Hepatocyte (in vitro differentiated cells): ENCODE measurements at places on chromosomes 12 and 14. TPM values are rescaled to one million over a fixed set of nuclear protein-coding genes. Genes with fewer than 3 reads are reported as not detected.

The KRT75 gene
- total RNA-seq = not detected in 2 replicates

The AICDA gene
- total RNA-seq = 0.12 and 0.23 TPM in 2 replicates

The ZDHHC22 gene
- total RNA-seq = 0.04 TPM in 1 of 2 replicates, not detected in the other

The SOAT2 gene
- 18.9 and 21.8 TPM in 2 replicates for total RNA-seq

The SERPINA5 gene
- 88.8 and 109 TPM in 2 replicates for total RNA-seq

The ARHGEF25 gene
- 9.0 and 12.6 TPM in 2 replicates for total RNA-seq

The KRT3 gene
- total RNA-seq = not detected in 2 replicates

The RNU4-1 gene
- under 0.01 TPM in 2 replicates for total RNA-seq

DNA sequence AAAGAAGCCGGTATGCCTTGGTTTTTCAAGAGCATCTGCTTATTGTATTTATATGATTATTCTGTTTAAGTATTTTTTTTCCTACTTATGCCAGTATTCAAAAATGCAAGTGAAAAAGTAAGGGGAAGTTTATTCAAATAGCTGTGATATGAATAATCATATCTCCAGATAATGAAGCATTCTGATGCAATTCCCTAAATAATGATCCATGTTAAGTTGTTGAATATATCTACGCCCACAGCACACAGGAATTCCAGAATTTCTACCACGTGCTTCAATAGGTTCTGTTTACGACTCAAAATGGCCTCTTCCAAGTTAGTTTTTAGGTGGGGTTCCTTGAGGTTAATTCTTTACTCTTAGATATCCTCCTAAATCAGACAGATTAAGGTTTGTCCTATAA is 208.3 kb downstream of the NAV3 start:
- no peaks in the 10 kb centered on the region for H3K36me3 ChIP-seq
- no peak for DNase-seq
- no peaks in the 10 kb centered on the region for H3K4me1 ChIP-seq
- no peaks in the 10 kb centered on the region for H3K27me3 ChIP-seq

- no peaks in the 10 kb centered on the region for H3K27me3 ChIP-seq
- no peaks in the 10 kb centered on the region for H3K4me1 ChIP-seq
- no peak overlapping the region for H3K4me3 ChIP-seq
- no peak for DNase-seq
- H3K27ac ChIP-seq = no peak overlapping the region
- no peaks in the 10 kb centered on the region for H3K36me3 ChIP-seq
Observed at GRCh38 chr12:82723093-82723492, 36.4 kb downstream of the TMTC2 start.

DNA sequence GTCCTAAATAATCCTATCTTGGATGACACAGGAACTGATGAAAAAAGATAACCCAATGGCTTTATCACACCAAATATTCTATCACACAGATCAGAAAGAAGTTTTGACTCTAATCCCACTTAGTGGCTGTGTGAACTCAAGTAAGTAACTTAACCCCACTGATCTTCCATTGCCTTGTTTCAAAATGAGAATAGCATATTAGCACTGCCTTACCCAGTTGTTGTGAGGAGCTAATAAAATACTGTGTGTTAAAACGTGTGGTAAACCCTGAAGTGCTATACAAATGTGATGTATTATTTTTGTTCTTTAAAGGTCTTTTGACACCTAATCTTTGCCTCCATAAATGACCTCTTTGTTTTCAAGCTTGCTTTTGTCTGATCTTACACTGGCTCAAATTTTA is 60.9 kb upstream of the ARID2 start:
- H3K27me3 ChIP-seq = no peaks in the 10 kb centered on the region
- no peaks in the 10 kb centered on the region for H3K4me1 ChIP-seq
- DNase-seq = no peak
- no peak overlapping the region for H3K4me3 ChIP-seq

DNA sequence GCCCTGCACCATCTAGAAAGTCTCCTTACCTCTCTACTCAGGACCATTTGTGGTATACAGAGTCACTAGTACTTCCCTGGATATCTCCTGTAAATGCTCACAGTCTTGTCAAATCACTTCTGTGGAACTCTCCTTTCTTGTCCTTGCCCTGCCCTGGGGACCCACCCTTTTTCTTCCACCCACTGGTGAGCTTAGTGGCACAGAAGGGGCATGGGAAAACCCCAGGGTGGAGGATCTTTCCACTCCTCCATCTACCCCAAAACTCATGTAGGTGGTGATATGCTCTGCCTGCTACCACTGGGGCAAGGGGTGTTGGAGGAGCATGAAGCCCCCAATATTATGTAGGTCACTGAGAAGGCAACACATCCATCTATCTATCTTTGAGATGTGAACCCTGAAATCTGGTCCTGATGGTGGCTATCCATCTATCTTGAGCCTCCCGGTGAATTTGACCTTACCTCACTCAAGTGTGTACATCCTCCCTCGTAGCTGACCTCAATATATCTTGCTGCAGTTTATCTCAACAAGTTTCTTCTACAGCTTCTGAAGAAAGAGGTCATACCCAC is 943 bp downstream of the TESPA1 start:
- H3K4me1 ChIP-seq = no peaks in the 10 kb centered on the region
- no peak overlapping the region for H3K4me3 ChIP-seq
- no peak for DNase-seq
- H3K27me3 ChIP-seq = no peaks in the 10 kb centered on the region
- no peaks in the 10 kb centered on the region for H3K36me3 ChIP-seq

GRCh38 chr12:108076556-108076955 is 52.5 kb upstream of the WSCD2 start:
- H3K27me3 ChIP-seq = peaks cover 4% of the 10 kb centered on the region
- no peaks in the 10 kb centered on the region for H3K36me3 ChIP-seq
- no peak overlapping the region for H3K27ac ChIP-seq
- no peak overlapping the region for H3K4me3 ChIP-seq
- H3K4me1 ChIP-seq = no peaks in the 10 kb centered on the region

GRCh38 chr14:76089575-76089974 is 62.1 kb upstream of the GPATCH2L start:
- no peak overlapping the region for H3K4me3 ChIP-seq
- no peaks in the 10 kb centered on the region for H3K27me3 ChIP-seq
- no peak overlapping the region for H3K27ac ChIP-seq
- H3K4me1 ChIP-seq = peaks cover 9% of the 10 kb centered on the region
- H3K36me3 ChIP-seq = no peaks in the 10 kb centered on the region

GRCh38 chr12:27104546-27104945 is 22.2 kb upstream of the C12orf71 start:
- no peaks in the 10 kb centered on the region for H3K27me3 ChIP-seq
- DNase-seq = no peak
- H3K27ac ChIP-seq = no peak overlapping the region

DNA sequence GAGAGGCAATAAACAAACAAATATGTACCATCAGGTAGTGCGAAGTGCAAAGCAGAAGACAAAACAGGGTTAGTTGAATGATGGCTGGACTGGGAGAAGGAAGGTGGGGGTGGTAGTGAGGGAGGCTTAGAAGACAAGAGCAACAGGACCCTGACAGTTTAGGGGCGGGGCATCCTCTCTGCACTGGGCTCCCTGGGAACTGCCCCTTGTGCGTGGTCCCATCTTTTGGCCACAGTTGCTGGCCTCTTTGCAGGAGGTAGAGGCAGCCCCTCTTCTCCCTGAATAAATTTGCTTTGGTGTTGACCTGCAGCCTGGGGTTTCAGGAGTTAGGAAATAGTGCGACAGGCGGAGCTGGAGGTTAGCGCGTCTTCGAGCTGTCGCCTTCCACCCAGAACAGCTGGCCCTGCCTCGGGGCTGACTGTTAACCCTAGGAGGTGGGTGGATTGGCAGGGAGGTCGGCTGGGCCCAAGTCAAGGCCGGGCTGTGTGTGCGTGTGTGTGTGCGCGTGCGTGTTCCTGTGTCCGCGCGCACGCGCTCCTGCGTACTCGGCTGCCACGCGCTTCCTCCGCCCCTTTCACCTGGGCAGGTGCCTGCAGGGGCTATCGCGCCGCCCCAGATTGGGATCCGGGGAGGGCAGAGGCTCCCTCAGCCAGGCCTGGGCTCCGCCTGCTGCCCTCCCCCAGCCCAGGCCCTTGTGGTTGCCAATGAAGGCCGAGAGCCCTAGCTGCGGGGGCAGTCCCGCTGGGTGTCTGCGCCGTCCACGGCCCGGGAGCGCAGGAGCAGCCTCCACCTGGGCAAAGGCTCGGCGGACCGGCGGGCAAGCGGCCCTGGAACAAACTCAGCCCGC is 180.8 kb downstream of the ADCK1 start:
- H3K4me1 ChIP-seq = no peaks in the 10 kb centered on the region
- DNase-seq = peak; percentile 79

DNA sequence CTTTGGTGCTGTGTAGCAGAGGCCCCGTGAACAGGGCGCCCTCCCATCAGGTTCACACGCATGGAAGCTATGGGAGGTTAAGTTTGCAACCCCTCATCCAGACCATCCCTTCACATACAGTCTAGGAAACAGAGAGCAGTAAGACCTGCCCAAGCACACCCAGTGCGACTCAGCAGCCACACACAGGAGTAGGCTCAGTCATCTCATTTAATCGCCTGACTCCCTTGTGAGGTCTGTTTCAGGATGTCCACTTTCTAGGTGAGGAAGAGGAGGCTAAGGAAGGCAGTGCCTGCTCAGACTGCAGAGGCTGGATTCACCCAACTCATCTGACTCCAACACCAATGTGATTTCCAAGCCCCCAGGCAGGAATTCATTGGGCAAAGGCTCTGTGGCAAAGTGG is 11.9 kb downstream of the BDKRB1 start:
- H3K4me3 ChIP-seq = no peak overlapping the region
- no peak for DNase-seq
- H3K4me1 ChIP-seq = peaks cover 29% of the 10 kb centered on the region
- peak overlapping the region; percentile 79 for H3K27ac ChIP-seq

DNA sequence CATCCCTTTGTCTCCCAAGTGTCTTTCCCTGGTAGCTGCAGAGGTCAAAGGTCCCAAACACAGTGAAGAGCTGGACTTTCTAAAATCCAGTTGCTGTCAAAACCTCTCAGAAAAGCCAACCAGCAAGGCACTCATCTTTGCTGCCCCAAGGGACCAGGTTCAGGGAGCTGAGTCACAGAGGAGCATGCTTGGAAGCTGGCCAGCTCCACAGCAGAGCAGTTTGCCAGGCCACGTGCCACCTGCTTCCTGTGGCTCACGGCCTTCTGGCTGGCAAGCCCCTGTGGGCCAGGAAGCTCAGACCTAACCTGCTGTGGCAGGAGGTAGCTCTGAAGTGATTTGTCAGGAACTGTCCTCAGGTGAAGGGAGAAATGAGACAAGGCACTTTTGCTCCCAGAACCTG is 3.6 kb downstream of the ISCU start:
- no peaks in the 10 kb centered on the region for H3K36me3 ChIP-seq
- no peak overlapping the region for H3K4me3 ChIP-seq
- DNase-seq = no peak
- H3K27ac ChIP-seq = peak overlapping the region; percentile 67
- H3K27me3 ChIP-seq = no peaks in the 10 kb centered on the region
- H3K4me1 ChIP-seq = peaks cover 5% of the 10 kb centered on the region

- no peaks in the 10 kb centered on the region for H3K27me3 ChIP-seq
- peaks cover 29% of the 10 kb centered on the region for H3K4me1 ChIP-seq
- H3K4me3 ChIP-seq = peak overlapping the region; percentile 74
Observed at GRCh38 chr14:73457924-73458182, 493 bp downstream of the NUMB start.

DNA sequence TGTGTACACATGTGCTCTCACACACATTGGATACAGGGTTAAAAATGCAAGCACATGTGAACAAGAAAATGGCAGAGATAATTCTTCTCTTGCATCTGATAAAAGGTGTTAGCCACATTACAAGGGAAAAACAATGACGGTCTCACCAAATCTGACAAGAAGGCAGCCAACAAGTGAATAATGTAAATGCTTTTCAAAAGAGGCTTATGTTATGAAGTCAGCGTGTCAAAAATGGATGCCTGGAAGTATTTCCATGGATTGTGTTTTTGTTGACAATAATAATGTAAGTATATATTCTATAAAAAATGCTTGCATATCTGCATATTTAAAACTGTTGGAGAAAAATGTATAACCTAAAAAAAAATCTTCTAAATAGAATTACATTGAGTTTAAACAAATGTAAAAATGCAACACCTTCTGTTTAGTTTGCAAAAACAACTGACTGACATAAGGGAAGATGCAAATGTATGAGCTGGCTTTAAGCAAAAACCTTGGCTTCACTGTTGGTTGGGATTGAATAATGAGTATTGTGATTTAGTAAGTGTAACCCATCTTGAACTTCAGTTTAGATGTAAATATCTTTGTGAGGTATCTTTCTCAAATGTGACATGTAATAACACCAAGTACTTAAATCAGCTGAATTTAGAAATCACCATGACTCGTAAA is 424.9 kb downstream of the PDZRN4 start:
- H3K27ac ChIP-seq = no peak overlapping the region
- no peaks in the 10 kb centered on the region for H3K4me1 ChIP-seq
- no peaks in the 10 kb centered on the region for H3K36me3 ChIP-seq
- no peak for DNase-seq

DNA sequence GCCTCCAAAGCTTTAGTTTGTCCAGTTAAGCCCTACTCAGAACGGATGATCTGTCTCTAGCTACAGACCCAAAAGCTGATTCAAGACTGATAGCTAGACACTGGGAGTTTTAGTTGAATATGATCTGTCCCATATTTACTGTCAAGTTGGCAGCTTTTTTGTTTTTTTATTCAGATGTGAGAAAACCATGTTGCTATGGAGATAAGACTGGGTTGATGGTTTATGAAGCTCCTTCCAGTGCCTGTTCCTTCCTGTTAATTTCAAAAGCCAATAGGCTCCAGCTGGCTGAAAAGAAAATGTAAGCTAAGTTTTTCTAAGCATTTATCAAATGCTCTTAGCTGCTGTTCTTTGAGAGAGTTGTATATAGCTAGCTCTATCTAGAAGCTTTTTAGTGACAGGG is 4.7 kb downstream of the DYNLL1 start:
- no peaks in the 10 kb centered on the region for H3K36me3 ChIP-seq
- no peak for DNase-seq
- peaks cover 7% of the 10 kb centered on the region for H3K4me1 ChIP-seq
- no peak overlapping the region for H3K4me3 ChIP-seq

- H3K27ac ChIP-seq = no peak overlapping the region
- H3K36me3 ChIP-seq = no peaks in the 10 kb centered on the region
- H3K4me3 ChIP-seq = no peak overlapping the region
- no peak for DNase-seq
- peaks cover 24% of the 10 kb centered on the region for H3K4me1 ChIP-seq
- no peaks in the 10 kb centered on the region for H3K27me3 ChIP-seq
Observed at GRCh38 chr14:101322223-101322622, 239.1 kb upstream of the DIO3 start.

DNA sequence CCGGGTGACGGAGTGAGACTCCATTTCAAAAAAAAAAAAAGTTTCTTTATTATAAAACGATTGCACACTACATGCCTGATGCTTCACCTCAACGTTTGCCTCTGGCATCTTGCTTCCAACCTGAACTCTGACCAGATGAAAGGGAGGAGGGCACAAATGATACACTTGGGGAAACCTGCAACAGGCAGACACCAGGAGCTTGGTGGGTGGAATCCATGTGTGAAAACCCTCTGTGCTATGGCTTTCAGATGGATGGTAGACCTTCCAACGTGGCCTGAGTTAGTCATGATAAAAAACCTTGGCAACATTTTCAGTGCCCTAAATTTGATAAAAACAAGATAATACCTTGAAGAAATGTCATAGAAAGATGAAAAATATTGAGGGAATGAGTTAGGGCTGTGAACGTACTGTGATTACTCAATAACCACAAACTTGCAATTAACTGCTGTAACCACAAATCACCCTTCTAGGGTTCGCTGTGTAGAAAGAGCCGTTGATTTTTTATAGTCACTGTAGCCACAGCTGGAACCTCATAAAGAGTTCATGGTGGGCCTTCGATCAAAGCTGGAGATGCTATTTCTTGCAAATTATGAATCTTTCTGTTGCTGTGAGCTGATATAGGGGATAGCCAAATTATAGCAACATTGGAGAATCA is 26.1 kb upstream of the GZMB start:
- no peaks in the 10 kb centered on the region for H3K27me3 ChIP-seq
- no peak for DNase-seq

- no peak overlapping the region for H3K27ac ChIP-seq
- H3K4me1 ChIP-seq = no peaks in the 10 kb centered on the region
- no peak overlapping the region for H3K4me3 ChIP-seq
- DNase-seq = no peak
- H3K27me3 ChIP-seq = peaks cover 4% of the 10 kb centered on the region
- no peaks in the 10 kb centered on the region for H3K36me3 ChIP-seq
Observed at GRCh38 chr12:131599190-131600159, 111.4 kb upstream of the SFSWAP start.
